ENCODE measurements at places on chromosomes 7 and 10. TPM values are rescaled to one million over a fixed set of nuclear protein-coding genes. Genes with fewer than 3 reads are reported as not detected.

IFT22 gene
- 16.2 TPM for total RNA-seq

SRRM3 gene
- total RNA-seq = 1.1 TPM

CFAP46 gene
- 0.52 TPM for total RNA-seq

ASZ1 gene
- not detected for total RNA-seq

GNAT3 gene
- total RNA-seq = not detected

Measured in upper lobe of right lung (tissue), 1 donor.